ENCODE measurements at places on chromosomes 16 and 17.

GRCh38 chr17:33955461-33955860, 299.6 kb upstream of the CCL2 start:
- no peak for DNase-seq

- DNase-seq, result no peak
Measured at GRCh38 chr17:75604034-75604695, 16.6 kb downstream of the MYO15B start.

GRCh38 chr17:9509236-9509816, 66.3 kb downstream of the STX8 start:
- DNase-seq, result no peak

DNA sequence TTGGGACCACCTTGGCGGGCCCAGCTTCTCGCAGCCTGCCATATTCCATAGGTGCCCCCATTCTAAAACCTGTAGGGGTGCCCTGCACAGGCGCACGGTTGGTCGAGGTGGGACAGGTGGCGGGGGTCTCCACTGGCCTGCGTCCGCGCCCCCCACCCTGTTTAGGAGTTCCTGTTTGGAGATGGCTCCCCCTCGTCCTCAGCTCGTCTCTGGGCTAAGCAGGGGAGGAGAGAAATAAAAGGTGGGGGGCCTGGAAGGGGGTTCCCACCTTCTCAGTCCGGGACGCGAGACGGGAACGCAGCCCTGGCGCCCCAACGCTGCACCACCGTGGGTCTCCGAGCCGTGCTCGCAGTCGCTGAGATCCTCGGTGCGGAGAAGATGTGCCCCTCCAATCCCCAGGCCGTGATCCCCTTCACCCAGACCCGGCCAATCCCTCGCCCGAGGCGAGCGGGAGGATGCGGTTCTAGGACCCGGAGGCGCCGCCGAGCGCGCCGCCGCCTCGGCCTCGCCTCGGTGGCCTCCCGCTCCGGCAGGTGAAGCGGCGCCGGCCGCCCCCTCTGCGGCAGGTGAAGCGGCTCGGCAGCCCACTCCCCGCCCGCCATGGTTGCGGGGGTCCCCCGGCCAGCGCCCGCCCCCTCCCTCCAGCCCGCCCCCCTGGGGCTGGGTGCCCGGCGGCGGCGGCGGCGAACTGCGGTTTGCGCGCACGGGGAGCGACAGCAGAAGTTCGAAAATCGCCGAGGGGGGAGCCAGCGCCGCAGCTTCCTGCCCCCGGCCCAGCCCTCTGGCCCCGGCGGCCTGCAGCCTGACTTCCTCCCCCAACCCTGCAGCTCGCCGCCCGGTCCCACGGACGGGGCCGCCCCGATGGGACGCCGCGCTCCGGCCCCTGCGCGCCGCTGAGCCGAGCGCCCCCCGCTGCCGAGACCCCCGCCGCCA, at the start of gene FMNL1:
Gene FMNL1 (plus strand): TSS at position 805 of the 933 bp plus-strand sequence. CDS start 240 bp downstream, outside the sequence.
- DNase-seq, result no peak

DNA sequence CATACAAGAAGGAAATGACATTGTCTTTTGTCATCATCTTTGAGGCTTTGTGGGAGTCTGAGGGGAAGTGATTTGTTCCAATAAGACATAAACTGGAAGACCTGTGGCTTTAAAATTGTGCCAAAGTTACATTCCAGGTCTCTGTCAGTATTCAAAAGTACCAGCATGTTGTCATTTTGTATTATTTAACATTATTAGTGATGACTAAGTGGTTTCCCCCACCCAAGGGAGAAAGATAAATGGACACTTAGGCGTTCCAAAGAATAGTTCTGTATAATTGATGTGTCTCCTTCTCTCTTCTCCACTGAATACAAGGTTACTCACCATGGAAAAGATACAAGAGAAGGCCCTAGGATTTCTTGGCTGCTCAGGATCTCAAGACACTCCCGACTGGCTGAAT, 3.8 kb downstream of the CFAP97D1 start:
- no peak for DNase-seq

DNA sequence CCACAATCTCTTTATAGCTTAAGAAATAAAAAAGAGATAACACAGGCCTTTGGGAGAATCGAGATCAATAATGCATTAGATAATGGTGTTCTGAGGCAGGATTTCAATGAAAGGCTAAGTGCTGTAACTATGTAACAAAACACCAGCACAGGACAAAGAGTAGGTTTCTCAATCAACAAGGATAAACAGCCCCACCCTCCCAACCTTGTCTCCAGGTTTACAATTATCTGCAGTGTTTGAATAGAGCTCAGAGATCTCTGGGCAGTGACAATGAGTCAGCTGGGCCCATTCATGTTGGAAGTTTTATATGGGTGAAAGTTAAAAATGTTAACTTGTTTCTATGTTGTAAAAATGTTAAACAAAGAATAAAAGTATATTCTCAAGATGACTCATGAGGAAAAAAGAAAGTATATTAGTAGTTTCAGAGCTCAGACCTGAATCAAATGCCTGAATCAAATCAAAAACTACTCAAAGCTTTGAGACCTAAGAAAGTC, 17.0 kb upstream of the KRT20 start:
- no peak for DNase-seq

DNA sequence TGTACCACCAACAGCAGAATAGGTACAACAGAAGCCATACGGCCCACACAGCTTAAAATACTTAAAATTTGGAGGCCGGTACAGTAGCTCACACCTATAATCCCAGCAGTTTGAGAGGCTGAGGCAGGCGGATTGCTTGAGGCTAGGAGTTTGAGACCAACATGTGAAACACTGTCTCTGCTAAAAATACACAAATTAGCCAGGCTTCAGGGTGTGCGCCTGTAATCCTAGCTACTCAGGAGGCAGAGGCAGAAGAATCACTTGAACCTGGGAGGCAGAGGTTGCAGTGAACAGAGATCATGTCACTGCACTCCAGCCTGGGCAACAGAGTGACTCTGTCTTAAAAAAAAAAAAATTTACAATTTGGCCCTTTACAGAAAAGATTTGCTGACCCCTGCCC, 17.0 kb downstream of the GFOD2 start:
- no peak for DNase-seq

GRCh38 chr16:17416461-17417311, 54.1 kb downstream of the XYLT1 start:
- DNase-seq, result peak; percentile 21

DNA sequence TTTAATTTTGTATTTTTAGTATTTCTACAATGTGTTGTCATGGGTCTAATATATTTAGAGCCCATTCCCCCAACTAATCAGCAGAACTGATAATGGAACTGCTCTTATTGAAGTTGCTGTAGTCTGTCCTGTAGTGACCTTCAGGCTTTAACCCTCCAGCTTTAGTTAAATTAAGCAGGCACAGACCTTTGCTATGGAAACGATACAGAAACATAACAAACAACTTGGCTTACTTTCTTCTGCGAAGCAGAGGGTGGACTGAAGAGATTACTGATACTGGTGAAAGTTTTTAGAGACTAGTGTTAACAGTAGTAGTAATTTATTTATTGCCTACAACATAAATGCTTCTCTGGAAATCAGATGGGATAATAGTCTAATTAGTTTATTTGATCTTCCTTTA, 61.4 kb downstream of the NFATC3 start:
- no peak for DNase-seq

- no peak for DNase-seq
Measured at GRCh38 chr16:73368715-73369114, 320.8 kb upstream of the ZFHX3 start.

All from stimulated activated CD8-positive, alpha-beta memory T cell treated with anti-CD3 and anti-CD28 coated beads, Interleukin-4, amount 100 ng/mL, for 1 hour (primary cell).